ENCODE measurements at places on chromosomes 5 and 9.

- DNase-seq = no peak
These were observed 5.0 kb downstream of the TJP2 start for GRCh38 chr9:69179037-69179436.

DNA sequence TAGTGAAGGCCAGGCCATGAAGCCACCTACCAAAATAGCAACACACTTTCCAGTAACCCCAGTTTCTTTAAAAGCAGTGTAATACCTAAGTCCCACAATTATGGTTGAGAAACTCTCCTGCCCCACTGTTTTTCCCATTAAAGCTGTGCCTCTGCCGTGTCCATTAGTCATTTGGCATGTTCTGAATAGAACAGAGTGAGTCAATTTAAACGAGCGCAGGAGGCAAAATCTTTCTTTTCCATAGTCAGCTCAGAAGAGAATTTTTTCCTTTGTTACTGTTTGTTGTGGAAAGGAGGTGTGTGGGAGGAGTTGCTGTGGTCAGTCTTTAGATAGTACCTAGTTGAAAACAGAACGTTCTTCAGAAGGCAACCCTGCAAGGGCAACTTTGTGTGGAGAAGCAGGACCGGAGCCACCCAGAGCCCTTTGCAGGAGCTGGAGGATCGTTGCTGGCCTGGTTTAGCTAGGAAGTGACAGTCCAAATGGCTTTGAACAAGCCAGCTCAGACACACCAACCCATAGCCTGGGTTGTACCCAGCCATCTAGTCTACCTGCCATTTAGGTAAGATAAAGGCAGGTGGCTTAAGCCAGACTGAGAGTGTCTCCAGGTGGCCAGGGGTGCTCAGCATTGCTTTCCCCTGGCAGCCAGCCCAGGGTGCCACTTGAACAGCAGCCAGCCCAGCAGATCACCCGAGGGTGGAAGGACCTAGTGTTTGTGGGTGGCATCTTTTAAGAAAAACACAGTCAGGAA lies 30.4 kb downstream of the GADD45G start:
- no peak for DNase-seq

DNA sequence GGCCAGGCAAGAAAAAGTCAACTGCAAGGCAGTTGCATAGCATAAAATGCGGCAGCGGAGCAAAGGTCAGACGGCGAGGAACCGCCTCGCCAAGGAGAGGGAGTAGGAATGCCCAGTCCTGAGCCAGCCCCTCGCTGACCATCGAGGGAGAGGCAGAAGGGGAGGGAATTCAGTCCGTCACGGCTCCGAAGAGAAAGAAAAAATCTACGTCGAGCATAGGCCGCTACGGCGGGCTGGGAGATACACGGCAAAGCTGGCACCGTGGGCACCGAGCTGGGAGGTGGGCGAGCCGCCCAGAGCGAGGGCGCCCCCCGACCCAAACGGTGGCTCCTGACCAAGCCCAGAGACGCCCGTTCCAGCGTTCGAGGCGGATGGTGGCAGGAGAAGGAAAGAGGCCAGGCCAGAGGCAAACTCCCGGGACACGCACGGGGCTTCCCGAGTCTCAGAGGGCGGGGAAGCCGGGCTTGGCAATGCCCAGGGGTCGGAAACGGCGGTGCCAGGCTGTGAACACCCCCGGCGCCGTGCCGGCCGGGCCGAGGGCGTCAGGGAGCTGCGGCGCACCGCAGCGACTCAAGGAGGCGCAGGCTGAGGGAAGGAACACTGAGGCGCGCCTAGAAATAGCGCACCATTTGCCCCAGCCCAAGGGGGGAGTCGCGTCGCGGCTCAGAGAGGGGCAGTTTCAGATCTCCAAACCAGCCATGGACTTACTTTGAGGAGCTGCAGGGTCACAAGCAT lies 518 bp downstream of the SPRY4 start:
- peak; percentile 60 for DNase-seq

GRCh38 chr5:145830594-145830993 lies 4.5 kb downstream of the PRELID2 start:
- DNase-seq = no peak

GRCh38 chr5:29795096-29795652 lies 1398.3 kb upstream of the CDH6 start:
- peak; percentile 56 for DNase-seq

- DNase-seq = no peak
These were observed 499.1 kb upstream of the MPDZ start for GRCh38 chr9:13778631-13779030.

DNA sequence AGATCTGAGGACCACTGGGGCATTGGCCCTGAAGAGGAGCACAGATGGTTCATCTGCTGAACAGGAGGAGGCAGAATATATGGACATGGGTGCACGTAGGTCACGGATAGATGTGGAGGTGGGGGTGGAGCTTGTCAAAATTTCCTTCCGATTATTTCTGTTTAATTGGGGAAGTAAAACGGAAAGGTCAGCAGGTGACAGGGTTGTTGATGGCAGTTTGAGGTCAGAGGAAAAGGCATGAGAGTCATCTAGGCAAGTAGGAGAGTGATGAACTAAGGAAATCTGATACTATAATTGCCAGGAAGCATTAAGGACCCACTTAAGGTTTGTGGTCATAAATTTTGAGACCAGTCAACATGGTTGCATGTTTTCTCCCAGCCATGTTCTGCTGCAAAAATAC lies 8.4 kb upstream of the FAM81B start:
- no peak for DNase-seq

DNA sequence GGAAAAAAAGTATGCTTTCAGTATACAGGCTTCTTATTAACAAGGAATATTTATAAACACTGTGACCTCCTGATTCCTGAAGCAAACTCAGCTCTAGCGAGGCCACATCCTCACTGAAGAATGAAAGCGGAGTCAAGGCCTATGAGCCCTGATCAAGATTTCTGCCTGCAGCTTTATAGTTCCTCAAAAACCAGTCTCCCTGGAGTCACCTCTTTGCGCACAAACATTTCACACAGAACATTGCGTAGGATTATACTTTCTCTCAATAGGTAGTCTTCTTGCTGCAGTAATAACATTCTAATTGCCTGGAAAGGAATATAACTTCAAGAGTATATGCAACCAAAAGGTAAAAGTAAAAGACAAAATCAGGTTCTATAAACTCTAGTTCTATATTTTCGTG lies 62.9 kb downstream of the SLC24A2 start:
- DNase-seq = no peak

DNA sequence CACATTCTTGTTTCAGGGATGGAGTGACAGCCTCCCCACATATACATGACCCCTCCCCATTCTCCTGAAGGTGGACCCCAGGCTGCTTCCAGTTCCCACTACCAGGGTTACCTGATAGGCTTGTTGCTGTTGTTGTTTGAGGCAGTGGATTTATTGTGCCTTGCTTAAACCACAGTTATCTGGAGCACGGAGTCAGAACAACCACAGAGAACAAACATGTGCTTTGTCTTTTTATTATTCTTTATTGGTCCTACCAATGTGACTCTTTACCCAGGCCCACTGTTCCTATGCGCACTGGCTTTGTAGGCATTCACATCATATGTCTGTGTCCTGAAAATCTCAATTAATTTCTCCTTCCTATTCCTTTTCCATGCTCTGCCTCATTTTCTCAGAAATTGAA lies 41.2 kb upstream of the IPPK start:
- DNase-seq = no peak

DNA sequence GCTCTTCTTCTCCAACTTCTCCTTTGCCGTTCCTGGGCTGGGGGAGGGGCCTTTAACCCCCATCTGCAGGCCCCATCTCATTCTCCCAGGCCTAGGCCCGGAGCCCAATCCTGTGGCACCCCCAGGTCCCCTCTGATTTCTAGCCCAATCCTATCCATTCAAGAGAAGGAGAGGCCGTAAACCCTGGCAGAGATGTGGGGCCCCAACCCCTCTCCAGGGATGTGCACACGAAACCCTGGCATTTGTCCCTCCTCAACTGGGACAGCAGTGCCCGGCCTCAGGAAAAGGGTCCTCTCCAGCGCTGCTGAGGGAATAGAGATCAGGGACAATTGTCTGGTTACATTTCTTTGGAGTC lies 24.2 kb upstream of the ADAMTS2 start:
- no peak for DNase-seq

- DNase-seq = peak; percentile 78
These were observed 87.3 kb upstream of the SLC44A1 start for GRCh38 chr9:105157171-105157583.

DNA sequence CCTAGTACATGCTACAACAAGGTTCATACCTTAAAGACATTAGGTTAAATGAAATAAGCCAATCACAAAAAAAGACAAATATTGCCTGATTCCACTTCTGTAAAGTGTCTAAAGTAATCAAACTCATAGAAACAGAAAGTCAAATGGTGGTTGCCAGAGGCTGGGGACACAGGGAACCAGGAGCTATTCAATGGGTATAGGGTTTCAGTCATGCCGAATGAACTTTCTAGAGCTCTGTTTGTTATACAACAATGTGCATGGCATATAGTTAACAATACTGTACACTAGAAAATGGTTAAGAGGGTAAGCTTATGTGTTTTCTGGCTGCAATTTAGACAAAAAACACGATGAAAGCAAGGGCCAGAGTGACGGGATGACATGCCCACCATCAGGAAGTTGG lies 70.8 kb upstream of the EGFLAM start:
- no peak for DNase-seq

DNA sequence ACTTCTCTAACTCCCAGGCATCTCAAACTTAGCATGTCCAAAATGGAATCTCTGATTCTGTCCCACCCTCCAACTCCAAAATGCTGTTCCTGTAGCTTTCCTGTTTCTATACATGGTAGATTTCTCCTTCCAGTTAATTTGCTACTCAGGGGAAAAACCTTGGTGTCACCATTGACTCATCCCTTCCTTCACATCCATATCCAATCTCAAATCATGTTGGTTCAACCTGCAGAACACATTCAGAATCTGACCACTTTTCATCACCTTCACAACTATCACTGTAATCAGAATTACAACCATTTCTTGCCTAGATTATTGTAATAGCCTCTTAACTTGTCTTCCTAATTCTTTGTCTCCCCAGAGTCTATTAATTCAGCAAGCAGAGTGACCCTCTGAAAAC lies 10.8 kb downstream of the RIOK2 start:
- DNase-seq = no peak

- peak; percentile 71 for DNase-seq
These were observed 92.3 kb downstream of the HSD17B3 start for GRCh38 chr9:96209407-96210271.

DNA sequence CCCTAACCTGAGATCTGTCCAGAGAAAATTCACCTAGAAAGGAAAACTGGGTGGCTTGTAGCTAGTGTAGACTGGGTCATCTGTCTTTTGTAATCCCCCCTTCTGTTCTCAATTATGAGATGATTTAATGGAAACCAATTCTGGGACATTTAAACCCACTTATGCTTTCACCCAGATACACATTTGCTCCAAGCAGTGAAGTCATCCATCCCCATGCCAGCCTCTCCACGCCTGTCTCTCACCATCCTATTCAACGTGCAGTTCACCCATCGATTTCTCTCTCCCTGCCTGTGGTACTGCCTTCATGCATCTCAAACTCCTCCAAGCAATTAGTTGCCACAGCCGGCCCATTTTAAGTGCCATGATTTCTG lies 1.8 kb downstream of the PHF19 start:
- no peak for DNase-seq

DNA sequence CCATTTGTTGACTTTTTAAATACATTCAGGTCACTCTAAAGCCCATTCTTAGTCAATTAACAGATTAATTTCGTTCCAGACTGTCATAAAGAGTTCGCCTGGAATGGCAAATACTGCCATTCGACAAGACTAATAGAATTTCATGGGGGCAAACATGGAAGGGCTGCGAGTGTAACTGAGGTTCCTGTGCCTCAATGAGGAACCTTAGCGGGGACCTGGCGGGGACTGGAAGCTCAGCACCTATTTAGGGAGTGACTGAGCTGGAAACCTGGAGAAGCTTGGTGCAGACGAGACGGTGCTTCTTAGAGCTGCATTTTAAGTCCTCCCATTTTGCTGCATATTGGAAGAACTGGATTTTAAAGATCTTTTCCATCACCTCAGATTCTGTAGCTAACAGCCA lies 3.4 kb downstream of the VCAN start:
- no peak for DNase-seq

- no peak for DNase-seq
These were observed 13.3 kb upstream of the GNG10 start for GRCh38 chr9:111648066-111648465.

- DNase-seq = peak; percentile 35
These were observed 56.9 kb upstream of the ALDH1A1 start for GRCh38 chr9:73009649-73010288.

DNA sequence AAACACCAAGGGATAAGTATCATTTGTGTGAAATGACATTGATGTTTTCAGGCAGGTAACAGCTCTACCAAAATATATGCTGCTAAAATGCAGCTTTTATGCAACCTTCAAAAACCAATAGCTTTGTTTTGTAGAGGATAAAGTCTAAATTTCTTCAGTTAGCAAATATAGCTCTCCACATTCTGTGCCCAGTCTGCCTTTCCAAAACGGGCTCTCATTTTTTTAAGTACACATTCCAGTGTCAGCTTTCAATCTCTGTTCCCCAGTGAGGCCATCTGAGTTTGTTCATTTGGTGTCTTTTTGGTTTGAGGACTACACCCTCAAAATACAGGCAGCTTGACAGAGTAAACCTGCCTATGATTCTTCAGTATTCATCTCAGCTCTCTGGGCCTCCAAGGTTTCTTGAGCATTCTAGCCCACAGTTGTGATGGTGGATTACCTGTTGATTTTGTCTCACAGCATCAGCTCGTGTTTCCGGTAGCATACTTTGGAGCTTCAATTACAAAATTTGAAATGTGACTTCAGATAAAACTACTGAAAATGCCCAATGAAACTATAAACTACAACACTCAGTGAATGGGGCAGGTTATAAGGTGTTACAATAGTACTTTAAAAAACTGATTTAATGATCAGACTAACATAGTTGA lies 55.7 kb downstream of the NR3C1 start:
- DNase-seq = no peak
